ENCODE measurements at places on chromosomes 2 and 18.

DNA sequence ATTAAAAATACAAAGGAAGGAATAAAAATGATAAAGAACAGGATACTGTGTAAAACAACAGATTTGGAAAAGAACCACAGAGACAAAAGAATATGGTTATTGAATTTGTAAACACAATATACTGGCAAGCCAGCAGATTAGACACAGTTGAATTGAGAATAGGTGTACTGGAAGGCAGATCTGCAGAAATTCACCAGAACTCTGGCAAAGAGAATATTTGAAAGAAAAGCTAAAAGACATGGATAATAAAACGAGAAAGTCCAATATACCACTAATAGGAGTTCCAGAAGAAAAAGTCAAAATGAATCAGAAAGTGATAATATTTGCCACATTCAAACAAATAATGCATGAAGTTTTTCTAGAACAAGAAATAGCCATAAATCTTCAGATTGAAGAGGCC lies 11.9 kb upstream of the NEURL3 start:
- no peak for DNase-seq

DNA sequence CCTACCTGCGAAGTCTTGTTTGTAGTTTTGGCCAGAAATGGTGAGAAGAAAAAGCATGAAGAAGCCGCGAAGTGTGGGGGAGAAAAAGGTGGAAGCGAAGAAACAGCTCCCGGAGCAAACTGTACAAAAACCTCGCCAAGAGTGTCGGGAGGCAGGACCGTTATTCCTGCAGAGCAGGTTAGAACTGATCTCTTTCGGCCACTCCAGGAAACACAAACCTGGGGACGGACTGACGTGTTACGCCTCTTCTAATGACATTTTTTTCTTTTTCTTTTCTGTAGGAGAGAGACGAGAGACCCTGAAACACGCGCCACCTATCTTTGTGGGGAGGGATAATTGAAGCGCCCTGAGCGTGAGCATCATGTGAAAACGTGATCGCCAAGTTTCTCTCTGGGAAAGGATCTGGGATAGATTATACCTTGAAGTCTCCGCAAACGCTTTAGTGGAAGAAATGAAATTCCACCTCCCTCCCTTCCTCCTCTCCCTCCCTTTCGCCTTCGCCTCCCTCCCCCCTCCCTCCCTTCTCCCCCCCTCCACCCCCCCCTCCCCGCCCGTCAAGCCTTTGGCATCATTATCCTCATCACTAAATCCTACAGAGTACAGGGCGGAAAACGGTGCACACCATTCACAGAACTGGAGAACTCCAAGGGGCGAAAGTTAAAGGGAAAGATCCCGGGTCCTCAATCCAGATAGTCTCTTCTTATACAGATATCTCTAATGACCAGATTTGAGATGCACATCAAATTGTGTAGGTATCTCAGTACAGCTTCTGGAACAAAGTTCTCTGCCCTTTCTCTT lies at the start of gene ZEB2:
TSS of gene ZEB2 (minus strand) at position 186 of the 798 bp plus-strand sequence. CDS start 2,769 bp downstream, outside the sequence.
- DNase-seq, result no peak

DNA sequence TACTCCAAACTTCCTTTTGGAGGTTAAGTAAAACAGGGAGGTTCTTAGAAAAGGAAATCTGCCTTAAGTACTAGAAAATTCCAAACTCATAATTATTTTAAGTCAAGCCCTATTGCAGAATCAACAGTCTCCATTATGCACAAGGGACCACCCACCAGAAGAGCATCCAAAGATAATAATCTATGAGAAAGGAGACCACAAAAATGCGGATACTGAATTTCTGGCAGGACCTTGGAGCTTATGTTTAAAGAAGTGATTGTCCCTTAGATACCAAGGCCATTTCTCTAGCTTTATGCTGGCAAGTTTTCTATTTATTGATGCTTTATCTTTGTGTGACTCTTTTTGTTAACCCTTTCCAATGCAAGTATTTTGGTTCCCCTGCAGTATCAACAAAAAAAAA lies 404.0 kb upstream of the MMADHC start:
- no peak for DNase-seq

GRCh38 chr2:56315376-56315775 lies 131.6 kb downstream of the CCDC85A start:
- DNase-seq, result no peak

GRCh38 chr2:207930747-207931146 lies 94.6 kb downstream of the PLEKHM3 start:
- peak; percentile 78 for DNase-seq

DNA sequence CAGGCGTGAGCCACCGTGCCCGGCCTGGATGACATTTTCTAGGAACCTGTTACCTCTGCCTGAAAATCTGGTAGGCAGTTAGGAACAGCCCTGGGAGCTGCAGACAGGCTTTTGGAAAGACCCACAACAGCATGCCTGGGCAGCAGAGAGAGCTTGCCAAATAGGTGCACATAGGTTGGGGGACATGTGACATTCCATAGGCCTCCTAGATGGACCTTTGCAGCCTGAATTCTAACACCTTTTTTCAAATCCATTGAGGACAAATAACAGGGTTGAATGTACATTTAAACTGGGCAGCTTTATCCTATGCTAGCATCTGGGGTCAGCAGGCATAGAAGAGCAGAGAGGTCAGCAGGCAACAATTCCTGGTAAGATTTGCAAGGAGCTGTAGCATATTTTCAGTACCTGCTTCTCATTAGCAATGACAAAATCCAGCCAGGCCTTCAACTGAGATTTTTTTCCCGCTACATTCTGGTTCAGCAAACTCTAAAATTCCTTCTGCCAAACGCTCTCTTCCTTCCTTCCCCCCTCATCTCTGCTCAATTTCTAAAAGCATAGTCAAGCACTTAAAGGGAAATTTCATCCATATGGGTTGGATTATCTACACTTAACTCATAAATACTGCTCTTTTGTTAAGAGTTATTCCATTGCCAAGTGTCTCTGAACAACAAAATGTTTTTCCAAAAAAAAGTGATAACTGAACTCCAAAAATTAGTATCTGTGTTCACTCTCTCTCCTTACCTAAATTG lies 75.2 kb downstream of the SOWAHC start:
- DNase-seq, result no peak

GRCh38 chr18:51519571-51519970 lies 322.1 kb upstream of the MEX3C start:
- DNase-seq, result no peak

DNA sequence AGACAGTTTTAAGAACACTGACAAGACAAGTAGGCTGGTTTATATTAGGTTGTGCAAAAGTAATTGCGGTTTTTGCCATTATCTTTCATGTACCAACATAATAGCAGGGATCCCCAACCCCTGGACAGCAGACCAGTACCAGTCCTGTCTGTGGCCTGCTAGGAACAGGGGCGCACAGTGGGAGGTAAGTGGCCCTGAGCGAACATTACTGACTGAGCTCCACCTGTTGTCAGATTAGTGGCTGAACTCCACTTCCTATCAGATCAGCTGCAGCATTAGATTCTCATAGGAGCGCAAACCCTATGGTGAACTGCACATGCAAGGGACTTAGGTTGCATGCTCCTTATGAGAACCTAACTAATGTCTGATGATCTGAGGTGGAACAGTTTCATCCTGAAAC lies 921.9 kb downstream of the CCDC85A start:
- no peak for DNase-seq

DNA sequence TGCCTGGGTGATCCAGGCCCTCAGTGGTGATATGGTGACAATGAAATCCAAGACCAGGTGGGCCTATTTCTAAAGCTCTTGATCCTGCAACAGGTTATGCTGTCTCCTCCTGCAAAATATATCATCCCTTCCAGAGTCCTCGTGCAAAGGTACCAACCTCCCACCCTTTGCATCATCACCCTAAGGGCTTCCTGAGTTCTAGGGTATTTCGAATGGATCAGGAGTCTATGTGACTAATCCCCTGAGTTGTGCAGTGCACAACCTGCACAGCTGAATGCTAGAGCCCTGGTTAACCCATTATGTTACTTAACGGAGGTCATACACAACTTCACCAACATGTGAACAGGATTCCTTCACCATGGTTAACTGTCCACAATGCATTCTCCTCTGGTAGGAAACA lies 13.4 kb upstream of the NPAS2 start:
- no peak for DNase-seq

- no peak for DNase-seq
Observed at GRCh38 chr2:197184959-197185586, 125.5 kb downstream of the ANKRD44 start.

DNA sequence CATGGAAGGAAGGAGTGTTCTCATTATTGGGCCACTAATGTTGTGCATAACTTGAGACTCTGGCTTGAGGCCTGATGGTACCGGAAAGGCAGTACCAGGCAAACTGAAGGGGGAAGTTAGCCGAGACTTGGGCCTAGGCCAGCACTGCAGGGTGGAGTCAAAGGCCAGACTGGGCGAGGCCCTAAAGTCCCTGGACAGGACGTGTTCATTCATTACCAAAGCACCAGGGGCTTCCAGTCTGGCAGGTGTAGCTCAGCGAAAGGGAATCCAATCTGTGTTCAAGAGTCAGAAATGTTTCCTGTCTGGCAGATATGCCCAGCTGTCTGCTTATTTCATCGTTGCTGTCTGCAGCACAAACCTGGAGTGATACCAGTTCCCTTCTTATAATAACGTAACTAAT lies 4.7 kb upstream of the ITSN2 start:
- no peak for DNase-seq

GRCh38 chr2:73238976-73239375 lies 4.9 kb downstream of the CCT7 start:
- no peak for DNase-seq

- DNase-seq, result no peak
Observed at GRCh38 chr2:160257743-160258491, 57.8 kb upstream of the ITGB6 start.

DNA sequence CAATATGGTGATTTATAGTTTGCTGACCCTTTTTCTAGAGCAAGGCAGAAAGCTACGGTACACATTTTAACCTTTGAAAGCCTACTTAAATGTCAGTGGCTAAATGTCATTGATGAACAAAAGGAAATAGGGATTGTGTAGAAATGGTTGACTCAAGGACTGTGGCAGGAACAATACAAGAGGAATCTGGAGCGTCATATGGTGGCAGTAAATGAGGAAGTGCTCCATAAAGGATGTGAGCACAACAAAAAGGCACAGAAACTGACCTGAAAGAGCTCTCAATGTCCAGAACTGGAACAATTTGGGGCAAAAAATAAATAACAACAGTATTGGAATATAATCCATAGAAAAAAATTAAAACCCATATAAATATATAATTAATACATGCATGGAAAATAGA lies 443.9 kb upstream of the VRK2 start:
- no peak for DNase-seq

DNA sequence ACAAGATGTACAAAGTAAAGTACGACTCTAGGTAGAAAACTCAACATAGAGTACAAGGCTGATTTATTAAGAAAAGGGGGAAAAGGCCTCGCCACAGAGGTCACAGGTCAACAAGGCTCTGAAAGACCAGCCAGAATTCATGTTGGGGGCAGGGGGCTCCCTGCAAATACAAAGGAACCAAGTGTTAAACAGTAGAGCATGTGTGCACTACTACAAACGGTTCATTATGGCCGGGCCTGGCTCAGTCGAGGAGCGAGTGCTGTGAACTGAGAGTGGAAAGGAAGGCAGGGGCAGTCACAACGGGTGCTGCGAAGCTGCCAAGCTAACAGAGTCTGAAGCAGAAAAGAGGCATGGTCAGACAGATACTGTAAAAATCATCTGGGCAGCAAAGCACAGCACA lies 77.1 kb downstream of the MBOAT2 start:
- no peak for DNase-seq

GRCh38 chr18:76506974-76507764 lies 12.1 kb upstream of the ZNF516 start:
- DNase-seq, result no peak

DNA sequence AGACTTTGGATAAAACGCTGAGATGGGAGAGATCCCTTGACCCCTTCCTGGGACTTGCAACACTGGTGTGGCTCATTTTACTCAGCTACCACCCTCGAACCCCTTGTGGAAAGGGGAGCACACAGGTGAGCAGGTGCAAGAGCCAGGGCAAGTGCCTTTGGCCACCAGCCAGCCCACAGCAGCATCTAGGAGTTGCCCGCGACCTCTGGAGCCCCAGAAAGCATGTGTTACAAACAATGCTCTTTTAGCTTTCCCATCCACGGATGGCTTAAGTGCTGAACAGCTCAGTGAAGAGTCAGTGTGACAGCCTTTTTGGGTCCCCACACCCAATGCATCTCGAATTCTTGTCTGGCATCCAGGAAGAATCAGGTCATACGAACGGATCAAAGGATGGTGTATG lies 197.8 kb downstream of the MEMO1 start:
- DNase-seq, result no peak

DNA sequence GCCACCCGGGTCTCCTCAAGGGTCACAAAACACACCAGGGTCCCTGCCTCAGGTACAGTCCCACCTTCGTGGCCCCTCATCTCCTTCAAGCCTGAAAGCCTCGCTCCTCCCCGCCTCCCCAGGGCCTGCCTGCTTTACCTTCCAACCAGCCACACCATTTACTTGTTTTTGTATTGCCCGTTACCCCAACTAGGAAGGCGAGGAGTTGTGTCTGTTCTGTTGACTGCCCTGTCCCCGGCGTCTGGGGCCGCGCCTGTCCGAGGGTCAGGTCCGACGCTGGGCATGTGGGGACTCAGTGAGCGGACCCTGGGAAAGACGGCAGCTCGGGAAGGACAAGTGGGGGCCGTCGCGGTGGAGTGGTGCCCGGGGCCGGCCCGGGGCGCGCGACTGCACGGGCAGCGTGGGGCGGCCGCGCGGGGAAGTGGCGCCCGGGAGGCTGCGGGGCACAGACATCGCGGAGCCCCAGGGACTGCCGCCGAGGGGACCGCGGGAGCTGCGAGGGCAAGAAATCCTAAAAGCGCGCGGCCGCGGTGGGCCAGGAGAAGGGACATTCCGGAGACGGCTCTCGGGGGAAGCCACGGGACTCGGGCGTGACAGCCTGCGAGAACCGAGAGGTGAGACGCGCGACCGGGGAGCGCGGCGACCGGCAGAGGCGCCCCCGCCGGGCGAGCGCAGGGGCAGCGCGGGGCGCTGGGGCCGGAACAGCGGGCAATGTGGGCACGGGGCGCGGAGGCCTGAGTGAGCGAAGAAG lies 797 bp upstream of the GRHL1 start:
- DNase-seq, result no peak

- no peak for DNase-seq
Observed at GRCh38 chr2:148014616-148015015, 5.9 kb downstream of the ORC4 start.

- DNase-seq, result no peak
Observed at GRCh38 chr2:20141806-20142205, 83.1 kb downstream of the SDC1 start.

- no peak for DNase-seq
Observed at GRCh38 chr2:9538000-9538507, 17.6 kb downstream of the ADAM17 start.

- DNase-seq, result no peak
Observed at GRCh38 chr2:68157002-68157401, 686 bp upstream of the PNO1 start.

GRCh38 chr2:62014102-62014501 lies 108.6 kb downstream of the COMMD1 start:
- peak; percentile 17 for DNase-seq

- DNase-seq, result no peak
Observed at GRCh38 chr2:23145460-23145859, 239.5 kb upstream of the KLHL29 start.
